ENCODE measurements at places on chromosomes 5 and 9.

- DNase-seq: no peak
Measured at GRCh38 chr5:137619191-137619870, 116.6 kb downstream of the KLHL3 start.

- DNase-seq: no peak
Measured at GRCh38 chr5:112787896-112788295, 50.2 kb downstream of the APC start.

GRCh38 chr9:123217128-123217654 is 51.2 kb downstream of the STRBP start:
- DNase-seq: no peak

GRCh38 chr5:483011-483410 is 40.0 kb downstream of the EXOC3 start:
- no peak for DNase-seq

DNA sequence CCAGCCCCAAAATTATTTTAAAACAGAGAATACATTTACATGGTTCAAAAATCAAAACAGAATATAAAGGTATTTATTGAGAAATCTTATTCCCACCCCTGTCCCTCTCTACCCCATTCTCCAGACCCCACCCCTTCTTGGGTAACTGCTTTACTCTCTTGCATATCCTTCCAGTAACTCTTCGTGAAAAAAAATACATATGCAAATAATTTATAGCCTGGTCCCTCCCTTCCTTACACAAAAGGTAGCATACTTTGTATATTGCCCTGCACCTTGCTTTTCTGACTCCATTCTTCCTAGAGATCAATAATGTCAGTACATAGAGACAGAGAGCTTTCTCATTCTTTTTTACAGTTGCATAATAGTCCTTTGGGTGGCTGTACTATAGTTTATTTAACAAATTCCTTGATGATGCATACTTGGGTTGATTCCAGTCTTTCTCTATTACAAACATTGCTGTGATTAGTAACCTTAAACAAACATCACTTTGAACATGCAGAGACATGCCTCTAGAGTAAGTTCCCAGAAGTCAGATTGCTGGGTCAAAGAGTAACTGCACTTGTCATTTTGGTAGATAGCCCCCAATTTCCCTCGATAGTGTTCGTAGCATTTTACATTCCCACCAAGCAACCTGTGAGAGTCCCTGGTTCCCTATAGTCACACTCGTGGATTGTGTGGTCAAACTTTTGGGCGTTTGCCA is 47.9 kb downstream of the STOM start:
- DNase-seq: no peak

- no peak for DNase-seq
Measured at GRCh38 chr5:37663538-37663937, 176.3 kb downstream of the GDNF start.

DNA sequence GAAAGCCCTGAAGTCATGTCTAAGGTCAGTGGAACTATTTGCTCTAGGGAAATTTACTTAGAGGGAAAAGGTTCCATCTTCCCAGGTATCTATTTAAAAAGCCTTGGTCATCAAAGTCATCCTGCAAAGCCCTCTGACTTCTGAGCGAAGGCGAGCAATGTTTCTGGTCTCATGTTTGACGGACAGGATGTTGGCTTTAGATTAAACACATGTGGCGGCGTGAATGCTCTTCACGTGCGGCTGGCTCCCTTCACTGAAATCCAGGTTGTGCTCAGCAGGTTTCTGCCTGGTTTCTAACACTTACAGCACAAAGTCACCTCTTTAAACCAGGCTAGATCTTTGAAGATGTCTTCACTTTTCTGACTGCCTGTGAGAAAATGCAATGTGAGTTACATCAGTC is 5.7 kb upstream of the ZBTB34 start:
- DNase-seq: peak; percentile 82

DNA sequence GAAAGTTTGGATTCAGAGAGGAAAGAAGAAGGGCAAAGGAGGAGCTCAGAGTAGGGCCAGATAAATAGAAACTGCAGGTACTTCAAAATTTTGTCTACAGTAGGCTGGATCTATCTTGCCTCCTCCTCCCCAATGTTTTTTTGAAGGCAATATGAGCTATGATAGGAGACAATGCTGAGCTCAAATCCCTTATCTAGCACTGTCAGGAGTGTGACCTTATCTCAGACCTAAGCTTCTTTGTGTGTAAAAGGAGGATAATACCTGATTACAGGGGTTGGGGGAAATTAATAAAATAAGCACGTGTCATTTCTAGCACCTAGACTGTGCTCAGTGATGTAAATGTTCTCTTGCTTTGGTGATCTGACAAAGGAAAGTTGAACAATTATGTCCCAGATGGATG is 137.8 kb upstream of the CD180 start:
- no peak for DNase-seq

GRCh38 chr5:178068293-178068692 is 45.0 kb upstream of the N4BP3 start:
- DNase-seq: no peak

DNA sequence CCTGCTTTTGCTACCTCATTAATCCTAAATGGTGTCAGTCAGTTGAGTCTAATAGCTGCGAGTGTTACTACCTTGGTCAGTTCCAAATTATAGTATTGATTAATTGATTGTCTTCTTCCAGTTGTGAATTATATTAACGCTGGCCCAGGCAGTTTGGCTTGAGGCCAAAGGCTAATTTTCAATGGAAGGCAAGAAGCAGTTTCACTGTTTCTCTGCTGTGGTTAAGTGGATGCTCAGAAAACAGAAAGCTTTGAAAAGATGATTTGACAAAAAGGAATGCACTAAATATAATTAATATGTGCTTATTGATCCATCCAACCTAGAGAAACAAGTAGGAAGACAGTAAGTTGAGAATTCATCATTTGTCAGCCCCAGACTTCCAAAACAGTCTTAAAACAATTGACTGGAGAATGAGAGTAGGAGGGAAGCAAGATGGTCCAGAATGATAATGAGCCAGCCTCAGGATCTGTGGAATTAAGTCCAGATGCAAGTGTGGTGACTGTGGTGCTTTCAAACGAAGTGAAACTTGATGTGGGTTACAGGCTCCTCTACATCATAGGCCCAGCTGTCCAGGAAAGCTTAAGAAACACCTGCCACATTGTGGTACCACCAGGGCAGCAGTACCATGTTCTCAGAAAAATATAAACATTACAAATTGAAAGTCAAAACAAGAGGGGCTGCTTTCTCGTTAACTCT is 1371.0 kb upstream of the DMAC1 start:
- DNase-seq: no peak

DNA sequence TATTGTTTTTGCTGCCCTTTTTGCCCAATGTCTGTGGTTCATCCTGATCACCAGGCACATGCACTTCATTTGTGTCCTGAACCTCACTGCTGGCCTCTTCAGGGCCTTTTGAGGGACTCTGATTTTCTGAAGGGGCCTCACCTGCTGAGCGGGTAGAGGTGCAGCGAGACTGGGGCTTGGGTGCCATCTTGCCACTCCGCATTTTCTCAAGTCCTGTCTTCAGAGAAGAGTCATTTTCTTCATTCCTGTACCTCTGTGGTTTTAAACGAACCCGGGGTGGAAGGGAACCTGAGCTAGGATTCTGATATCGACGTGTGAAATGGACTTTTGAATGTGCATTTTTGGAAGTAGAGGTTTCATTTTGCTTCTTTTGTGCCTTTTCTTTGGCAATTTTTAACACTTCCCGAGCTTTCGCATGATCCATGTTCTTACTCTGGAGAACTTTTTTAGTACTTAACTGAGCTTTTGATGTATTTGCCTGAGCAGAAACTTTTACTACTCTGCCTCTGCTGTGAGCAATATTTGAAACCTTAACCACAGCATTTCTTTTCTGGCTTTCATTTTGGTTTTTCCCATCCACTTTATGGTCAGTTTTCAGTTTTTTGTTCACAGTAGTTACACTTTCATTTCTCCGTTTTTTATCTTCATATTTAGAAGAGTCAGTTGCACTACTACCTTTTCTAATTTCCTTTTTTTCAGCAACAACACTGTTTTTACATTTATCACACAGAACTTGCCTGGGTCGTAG is 26.1 kb downstream of the PWWP2A start:
- DNase-seq: no peak

DNA sequence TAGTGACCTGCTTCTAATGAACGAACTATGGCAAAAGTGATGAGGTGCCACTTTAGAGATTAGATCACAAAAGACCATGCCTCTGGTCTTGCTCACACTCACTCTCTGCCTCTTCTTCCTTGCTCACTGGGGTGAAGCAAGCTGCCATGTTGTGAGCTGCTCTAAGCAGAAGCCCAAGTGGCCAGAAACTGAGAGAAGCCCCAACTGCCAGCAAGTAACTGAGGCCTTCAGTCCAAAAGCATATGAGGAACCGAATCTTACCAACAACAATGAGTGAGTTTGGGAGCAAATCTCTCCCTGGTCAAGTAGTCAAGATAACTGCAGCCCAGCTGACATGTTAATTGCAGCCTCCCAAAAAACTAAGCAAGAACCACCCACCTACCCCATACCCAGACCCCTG is 126.0 kb upstream of the ACO1 start:
- DNase-seq: no peak

DNA sequence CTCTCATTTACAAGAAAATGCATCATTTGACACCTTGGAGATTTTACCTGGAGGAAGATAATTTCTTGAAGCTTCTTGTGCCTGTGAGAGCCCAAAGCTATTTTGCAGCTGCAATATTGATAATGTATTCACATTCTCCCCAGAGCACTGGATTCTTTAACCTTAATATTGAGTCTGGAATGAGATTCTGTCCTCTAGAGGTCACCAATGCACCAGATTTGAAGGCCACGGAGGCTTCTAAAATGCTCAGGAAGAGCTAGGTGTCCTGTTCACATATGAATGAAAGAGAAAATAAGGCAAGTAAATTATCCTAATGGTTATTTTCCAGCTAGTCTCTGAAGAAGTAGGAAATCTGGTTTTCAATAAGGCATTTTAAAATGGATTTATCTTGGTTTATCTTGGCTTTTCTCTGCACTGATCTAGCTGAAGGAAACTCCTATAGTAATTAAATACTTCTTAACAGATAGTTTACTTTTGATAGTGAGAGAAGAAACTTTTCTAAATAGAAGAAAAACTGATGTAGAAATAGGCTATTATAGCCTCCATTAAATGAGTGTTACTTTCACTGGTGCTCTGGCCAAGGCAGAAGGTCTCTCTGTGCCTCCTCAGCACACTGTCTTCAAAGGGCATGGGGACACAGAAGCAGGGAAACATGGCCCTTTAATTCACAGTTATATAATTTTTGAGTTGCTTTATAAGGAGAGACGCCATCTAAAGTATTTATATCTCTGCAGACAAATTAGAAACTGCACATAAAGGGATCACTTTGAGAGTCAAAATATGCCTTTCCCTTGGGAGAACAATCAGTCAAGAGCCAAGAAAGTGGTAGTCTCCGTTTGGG is 297.0 kb upstream of the ACTBL2 start:
- no peak for DNase-seq

Data from vagina (tissue), 2 donors.